ENCODE measurements at places on chromosomes 11 and 22. TPM values are rescaled to one million over a fixed set of nuclear protein-coding genes. Genes with fewer than 3 reads are reported as not detected.
A peak's percentile ranks its signal among the peaks of the same experiment; 100 is the strongest.

The NCF4 gene
- 2.9 TPM for polyA plus RNA-seq

The AQP11 gene
- 1.6 TPM for polyA plus RNA-seq

The LRRC4C gene
- 1.6 TPM for polyA plus RNA-seq

The USP2 gene
- 62.9 TPM for polyA plus RNA-seq

The PRAME gene
- polyA plus RNA-seq: not detected

- DNase-seq: no peak
Observed at GRCh38 chr22:20025401-20026203, 4.7 kb downstream of the TANGO2 start.

- no peak for DNase-seq
Observed at GRCh38 chr11:13629779-13630178, 38.7 kb upstream of the FAR1 start.

DNA sequence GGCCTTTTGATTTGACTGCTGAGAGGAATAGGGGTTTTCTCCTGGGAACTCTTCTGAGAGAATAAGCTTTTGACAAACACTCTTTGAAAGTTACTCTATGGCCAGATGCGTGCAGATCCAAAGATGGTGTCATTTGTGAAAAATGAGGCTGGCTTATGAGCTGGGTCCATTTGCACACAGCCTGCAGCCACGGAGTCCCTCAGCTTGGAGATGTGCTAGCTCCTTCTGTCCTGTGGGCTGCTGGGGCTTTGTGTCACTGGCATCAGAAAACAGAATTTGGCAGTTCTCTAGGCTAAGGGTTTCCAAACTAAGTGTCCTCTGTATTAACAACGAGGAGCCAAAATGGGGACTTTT lies 702.4 kb downstream of the NTM start:
- no peak for DNase-seq

DNA sequence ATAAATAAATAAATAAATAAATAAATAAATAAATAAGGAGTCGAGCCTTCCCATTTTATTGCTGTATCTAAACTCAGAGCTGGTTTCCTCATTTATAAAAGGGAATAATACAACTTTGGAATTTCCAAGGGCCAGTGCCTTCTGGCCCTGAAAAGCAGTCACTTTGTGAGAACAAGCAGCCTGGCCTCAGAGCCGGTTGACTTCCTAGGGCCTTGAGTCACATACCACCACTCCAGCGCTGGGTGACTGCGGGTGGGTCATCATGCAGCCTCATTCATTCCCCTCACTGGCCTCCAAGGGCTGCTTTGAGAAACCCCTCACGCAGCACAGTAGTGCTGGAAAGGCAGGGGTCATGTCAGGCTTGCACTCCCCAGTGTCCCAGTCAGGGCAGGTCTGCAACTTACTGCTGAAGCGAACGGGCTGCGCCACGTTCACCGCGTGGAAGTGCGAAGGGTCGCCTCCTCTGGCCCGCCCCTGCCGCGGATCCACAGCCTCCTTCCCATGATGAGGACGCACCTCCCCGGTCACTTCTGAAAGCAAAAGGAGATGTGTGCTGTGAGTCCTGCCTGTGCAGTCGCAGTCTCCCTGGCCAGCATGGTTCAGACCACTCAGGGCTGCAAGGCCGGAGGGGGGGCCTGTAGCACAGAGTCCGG lies 54.4 kb downstream of the DGCR2 start:
- no peak for DNase-seq

GRCh38 chr11:24820541-24820940 lies 323.7 kb downstream of the LUZP2 start:
- no peak for DNase-seq

GRCh38 chr22:22022947-22023534 lies 40.5 kb upstream of the TOP3B start:
- DNase-seq: no peak

DNA sequence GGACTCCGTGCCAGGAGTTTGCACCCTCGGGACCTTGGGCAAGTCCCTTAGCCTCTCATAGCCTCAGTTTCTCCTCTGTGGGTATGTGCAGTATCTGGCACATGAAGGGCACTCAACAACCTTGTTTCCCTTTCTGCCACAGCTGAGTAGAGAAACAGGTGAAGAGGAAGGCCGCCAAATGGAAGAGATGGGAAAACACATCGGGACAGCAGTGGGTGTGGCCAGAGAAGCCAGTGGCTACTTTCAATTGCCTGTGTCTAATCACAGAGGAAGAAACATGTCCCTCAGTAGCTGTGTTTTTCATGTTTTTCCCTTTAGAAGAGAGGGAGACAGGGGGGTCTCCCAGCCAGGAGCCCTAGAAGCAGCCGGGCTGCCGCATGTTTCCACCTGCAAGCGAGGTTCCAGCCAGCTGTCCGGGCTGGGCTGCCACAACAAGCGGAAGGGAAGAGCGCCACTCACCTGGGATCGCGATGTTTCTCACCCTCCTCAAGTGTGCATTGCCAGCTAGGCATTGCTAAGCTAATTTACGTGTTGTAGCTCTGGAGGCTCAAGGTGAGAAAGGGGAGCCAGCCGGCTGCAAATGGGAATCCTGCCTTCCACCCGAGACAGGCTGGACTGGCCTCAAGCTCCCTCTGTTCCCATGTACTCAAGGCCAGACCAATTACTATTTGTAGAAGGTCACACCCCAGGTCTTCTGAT lies 16.7 kb downstream of the ASPHD2 start:
- DNase-seq: no peak

GRCh38 chr11:71472357-71472885 lies 19.4 kb downstream of the NADSYN1 start:
- DNase-seq: no peak

DNA sequence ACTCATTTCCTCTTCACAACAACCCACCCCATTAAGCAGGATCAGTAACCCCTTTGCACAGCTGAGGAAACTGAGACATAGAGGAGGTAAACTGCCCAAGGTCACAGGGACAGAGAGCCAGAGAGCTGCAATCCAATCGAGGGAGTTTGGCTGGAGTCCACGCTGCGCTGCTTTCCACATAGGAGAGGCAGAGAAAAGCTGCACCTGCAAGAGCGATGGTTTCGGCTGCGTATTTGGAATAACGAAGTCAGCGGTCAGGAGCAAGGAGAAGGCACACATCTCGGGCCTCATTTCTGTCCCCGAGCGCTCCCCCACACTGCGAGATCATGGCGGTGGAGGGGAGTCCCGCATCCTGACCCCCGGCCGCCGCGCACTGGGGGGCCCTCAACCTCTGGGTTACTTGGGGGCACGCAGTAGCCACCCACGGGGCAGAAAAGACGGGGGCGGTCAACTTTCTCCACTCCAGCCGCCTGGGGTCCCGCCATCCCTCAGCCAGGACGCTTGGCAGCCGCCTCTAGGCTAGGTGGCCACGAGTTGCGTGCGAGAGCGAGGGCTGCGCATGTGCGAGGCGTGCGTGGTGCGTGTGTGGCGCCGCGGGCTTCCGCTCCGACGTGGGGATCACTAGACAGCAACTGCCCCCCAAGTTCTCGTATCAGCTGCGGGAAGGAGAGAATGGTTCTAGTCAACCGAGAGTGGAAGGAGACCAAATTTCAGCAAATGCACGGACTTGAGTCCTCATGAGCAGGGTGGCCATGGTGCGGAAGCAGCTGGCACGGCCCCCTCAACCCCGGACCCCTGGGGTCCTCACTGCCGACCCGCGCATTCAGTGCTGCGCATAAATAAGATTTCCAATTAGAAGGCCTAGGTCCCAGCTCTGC lies 42.3 kb upstream of the CLDN5 start:
- no peak for DNase-seq

- no peak for DNase-seq
Observed at GRCh38 chr11:36931139-36931538, 333.1 kb upstream of the RAG2 start.

- peak; percentile 68 for DNase-seq
Observed at GRCh38 chr11:43905813-43906241, 25.2 kb downstream of the ALKBH3 start.

DNA sequence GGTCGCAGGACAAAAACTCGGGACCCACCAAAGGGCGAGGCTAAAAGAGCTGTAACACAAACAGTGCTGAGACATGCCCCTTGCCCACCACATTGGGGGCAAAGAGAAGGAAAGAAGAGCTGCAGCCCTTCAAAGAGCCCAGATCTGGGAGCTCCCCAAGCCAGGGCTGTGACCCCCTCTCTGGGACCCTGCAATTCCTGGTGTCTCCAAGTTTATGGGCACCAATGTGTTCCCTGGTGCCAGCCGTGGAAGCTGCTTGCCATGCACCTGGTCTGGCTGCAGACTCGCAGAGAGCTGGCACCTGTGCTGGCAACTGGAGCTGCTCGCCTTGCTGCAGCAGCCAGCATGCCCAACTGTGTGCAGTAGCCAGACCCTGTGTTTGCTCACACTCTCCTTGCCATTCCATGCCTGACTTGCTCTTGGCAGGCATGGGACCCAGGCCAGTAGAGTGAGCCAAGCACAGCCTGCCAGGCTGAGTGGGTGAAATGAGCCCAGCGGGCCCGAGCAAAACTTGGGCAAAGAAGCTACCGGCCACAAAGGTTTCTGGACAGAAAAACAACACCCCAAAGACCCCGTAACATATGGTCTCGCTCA lies 16.0 kb downstream of the RRP8 start:
- DNase-seq: no peak
